ENCODE measurements at places on chromosomes 3 and 15.

GRCh38 chr3:31948280-31948679 lies 32.8 kb downstream of the OSBPL10 start:
- no peak for DNase-seq

DNA sequence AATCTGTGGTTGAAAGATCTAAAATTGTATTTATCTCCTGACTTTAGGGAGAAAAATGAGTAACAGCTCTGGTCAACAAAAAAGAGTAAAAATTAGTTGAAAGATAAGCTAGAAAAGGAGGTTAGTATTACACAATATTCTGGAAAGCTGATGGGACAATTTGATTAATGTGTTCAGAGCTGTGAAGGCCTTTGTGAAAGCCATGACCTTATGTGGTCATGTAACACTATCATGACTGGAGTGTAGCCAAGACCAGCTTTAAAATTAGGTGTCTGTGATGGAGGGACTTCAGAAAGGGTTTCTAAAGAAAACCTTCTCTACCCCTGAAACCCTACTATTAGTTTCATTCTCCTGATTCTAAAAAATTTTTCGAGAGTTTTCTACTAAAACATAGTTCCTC lies 127.2 kb downstream of the NFKBIZ start:
- DNase-seq, result no peak

GRCh38 chr3:48747706-48748105 lies 30.7 kb upstream of the IP6K2 start:
- no peak for DNase-seq

DNA sequence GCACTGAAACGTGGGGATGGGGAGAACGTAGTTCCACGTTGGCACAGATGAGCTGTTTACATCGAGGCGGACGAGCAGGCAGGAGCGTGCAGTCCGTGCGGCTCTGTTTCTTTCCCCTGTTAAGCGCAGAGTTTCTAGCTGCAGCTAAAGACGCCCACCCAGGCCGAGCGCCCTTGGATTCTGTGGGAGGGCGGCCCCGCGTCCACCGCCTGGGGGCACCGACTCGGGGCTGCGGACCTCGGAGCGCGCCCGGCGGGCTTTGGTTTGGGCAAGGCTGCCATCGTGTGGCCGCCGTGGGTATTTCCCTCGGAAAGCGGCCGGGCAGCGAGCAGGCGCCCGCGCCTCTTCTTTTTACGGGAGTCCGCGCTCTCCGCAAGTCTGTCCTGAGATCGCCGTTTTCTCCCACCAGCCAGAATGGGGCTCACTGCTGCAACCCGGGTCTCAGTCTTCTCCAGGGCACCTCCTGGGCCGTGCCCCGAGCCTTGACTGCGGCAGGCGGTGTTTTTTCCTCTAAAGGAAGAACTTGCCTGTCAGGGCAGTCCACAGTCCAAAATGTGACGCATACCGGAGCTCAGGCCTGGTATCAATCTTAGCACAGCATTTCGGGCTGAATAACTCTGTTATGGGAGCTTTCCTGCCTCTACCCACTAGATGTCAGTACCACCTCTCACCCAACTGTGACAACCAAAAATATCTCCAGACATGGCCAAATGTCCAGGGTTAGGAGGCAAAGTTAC lies 219.9 kb upstream of the IGF1R start:
- no peak for DNase-seq

DNA sequence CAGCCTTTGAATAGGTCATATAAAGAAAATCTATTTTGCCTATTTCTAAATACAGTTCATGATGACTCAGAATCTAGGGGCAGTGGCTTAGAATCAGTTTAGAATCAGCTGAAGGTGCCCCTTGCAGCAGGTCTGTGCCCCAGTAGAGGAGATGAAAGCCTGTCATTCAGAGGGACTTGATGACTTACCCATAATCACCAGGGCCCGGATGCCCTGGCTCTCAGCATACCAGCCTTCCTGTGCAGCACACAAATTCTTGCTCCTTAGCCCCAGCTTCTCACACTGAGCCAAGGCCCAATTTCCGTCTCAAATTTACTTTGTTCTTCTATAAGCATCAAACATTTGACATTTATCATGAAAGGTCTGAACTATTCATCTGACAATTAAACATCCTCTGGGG lies 83.2 kb upstream of the EOMES start:
- DNase-seq, result no peak

GRCh38 chr3:180252683-180253082 lies 215.9 kb upstream of the PEX5L start:
- no peak for DNase-seq

DNA sequence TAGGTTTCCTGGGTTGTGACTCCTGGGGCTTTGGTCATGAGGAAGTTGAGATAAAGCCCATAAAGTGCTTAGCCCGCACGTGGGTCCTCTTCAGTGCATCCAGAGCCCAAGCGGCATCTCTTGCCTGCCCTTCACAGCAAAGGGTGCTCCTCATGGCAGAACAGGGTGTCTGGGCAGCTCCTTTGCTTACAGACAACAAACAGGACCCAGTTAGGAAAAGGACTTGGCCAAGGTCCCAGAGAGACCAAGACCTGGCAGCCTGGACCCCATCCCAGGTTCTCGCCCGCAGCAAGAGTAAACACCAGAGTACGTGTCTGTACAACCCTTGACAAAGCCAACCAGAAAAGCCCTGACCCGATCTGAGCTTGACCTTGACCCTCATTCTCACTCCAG lies 27.0 kb downstream of the ALS2CL start:
- no peak for DNase-seq

GRCh38 chr3:46984591-46985459 lies 5.4 kb downstream of the NBEAL2 start:
- no peak for DNase-seq

- no peak for DNase-seq
Observed at GRCh38 chr3:182597621-182598041, 195.7 kb upstream of the ATP11B start.

DNA sequence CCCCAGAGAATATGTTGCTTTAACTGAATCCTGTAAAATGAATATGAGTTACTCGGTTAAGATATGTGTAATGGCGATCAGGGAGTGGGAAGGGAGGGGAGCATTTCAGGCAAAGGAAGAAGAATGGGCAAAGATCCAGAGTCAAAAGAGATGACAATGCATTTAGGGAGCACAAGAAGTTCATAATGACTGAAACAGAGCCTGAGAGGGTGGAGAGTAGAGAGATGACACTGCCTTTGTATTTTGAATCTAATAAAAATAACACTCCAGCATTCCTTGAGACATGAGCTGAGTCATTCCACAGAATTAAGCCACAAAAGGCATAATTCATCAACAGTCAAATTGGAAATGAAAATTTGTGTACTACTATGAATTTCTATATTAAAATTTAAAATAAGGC lies 105.3 kb upstream of the PEX5L start:
- no peak for DNase-seq

GRCh38 chr15:70583006-70583405 lies 180.4 kb downstream of the UACA start:
- DNase-seq, result no peak

Measured in NCI-H1694 (cell line).